ENCODE measurements at places on chromosomes 5 and 9. TPM values are rescaled to one million over a fixed set of nuclear protein-coding genes. Genes with fewer than 3 reads are reported as not detected.

LPAR1 gene
- 38.0 TPM for total RNA-seq

ADGRD2 gene
- total RNA-seq = not detected

ZDHHC11 gene
- 14.4 TPM for total RNA-seq

FAM151B gene
- total RNA-seq = 5.0 TPM

MLANA gene
- not detected for total RNA-seq

PCDHGA6 gene
- 16.1 TPM for total RNA-seq

DNA sequence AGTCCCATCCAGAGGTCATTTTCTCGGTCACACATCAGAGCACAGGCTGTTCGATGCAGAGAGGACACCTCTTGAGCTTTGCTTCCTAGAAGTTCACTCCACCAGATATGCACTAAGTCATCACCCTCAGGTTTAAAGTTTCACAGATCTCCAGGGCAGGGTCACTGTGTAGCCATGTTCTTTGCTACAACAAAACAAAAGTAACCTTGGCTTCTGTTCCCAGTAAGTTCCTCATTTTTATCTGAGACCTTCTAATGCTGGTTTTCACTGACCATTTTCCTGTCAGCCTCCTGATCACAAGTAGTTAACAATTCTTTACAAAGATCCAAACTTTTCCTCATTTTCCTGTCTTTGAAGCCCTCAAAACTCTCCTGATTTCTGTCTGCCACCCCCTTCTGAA, 97.5 kb upstream of the CTSV start:
- H3K4me3 ChIP-seq = no peak overlapping the region
- H3K4me1 ChIP-seq = no peaks in the 10 kb centered on the region
- no peak overlapping the region for H3K27ac ChIP-seq
- no peaks in the 10 kb centered on the region for H3K27me3 ChIP-seq
- DNase-seq = no peak

GRCh38 chr5:65556718-65557117, 6.2 kb downstream of the CENPK start:
- no peaks in the 10 kb centered on the region for H3K4me1 ChIP-seq
- no peaks in the 10 kb centered on the region for H3K36me3 ChIP-seq
- no peaks in the 10 kb centered on the region for H3K27me3 ChIP-seq
- no peak for DNase-seq
- H3K27ac ChIP-seq = no peak overlapping the region

Measured in uterus (tissue), 4 donors.